ENCODE measurements at places on chromosomes 4 and X. TPM values are rescaled to one million over a fixed set of nuclear protein-coding genes. Genes with fewer than 3 reads are reported as not detected.

DNA sequence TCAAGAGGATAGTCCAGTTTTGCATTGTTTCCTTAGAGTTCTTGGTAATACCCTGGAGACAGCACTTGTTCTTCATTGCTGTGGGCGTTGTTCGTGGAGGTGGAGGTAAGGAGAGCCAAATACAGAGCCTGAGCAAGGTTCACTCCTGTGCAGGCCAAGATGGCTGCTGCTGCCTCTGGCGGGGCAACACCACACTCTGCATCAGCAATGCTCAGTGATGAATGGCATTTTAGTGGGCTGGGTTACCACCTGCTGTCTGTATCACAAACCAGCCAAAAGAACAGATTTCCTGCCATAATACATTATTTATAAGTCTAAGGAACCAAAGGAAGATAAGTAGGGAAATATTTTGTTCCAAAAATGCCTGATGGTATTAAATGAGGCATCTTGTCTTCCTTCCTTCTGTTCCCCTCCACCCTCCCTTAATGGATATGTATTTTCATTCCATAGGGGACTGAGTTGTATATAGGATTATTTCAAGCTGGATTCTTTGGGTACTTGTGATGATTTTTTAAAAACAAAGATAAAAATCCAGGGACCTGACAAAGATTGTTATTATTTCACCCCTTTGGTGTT is 61.6 kb upstream of the LIMCH1 start:
- DNase-seq: no peak

The ARR3 gene
- total RNA-seq: not detected

The CTAG1B gene
- total RNA-seq: not detected

The CXCL5 gene
- total RNA-seq: 0.28 TPM
